ENCODE measurements at places on chromosomes 1 and 21. TPM values are rescaled to one million over a fixed set of nuclear protein-coding genes. Genes with fewer than 3 reads are reported as not detected.

- no peak for DNase-seq
Measured at GRCh38 chr1:156128654-156129597, 14.4 kb downstream of the LMNA start.

- DNase-seq, result no peak
Measured at GRCh38 chr1:202805886-202806844, 2.1 kb downstream of the KDM5B start.

DNA sequence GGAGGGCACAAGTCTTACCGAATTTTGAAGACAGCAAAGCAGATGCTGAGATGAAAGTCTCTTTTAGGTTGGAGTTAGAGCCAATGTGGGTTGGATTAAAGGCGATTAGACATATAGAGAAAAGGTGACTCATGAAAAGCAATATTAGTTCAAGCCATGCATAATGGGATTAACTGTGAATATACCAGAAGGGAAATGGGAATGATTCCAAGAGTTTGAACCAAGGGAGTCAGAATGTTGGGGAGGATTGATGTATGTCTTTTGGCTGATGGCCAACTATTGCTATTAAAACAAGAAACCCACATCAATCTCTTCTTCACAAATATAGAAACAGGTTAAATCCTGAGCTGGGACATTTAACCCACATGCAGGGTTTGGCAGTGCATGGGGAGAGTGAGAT, 1.2 kb downstream of the HMGCS2 start:
- DNase-seq, result no peak

DNA sequence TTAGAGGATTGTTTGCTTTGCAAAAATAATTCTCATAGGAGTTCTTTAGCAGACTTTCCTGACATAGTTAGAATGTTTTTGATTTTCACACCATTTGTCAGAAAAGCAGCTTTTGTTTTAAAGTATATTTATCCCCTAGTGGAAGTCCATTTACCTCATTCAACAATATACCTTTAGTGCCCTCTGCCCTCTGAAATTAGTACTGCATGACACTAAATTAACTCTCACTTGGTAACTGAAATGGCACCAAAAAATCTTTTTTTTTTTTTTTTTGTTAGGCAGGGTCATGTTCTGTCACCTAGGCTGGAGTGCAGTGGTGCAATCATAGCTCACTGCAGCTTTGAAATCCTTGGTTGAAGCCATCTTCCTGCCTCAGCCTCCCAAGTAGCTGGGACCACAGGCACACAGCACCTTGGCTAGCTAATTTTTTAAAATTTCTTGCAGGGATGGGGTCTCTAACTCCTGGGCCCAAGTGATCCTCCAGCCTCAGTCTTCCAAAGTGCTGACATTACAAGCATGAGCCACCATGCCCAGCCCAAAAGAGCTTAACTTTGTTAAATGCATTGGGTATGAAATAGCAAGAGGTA, 13.6 kb downstream of the LRRC42 start:
- DNase-seq, result no peak

GRCh38 chr1:15951341-15952153, 24.4 kb downstream of the ZBTB17 start:
- DNase-seq, result no peak

DNA sequence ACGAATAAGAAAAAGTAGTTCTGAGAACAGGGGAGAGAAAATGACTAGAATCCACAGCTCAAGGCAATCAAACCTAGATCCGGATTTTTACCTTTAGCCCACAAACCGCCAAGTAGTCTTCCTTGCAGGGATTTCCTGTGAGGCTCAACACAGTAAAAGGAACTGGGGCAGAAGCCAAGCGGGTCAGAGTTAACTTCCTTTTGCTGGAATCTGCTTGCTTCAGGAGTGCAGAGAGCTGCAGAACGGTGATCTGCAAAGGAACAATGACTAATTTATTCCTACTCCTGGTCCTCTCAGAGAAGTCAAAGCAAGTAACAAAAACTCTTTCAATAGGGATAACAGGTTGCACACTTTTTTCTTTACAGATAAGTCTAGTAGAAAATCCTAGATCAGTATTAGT, 53.4 kb downstream of the UBR4 start:
- no peak for DNase-seq

- no peak for DNase-seq
Measured at GRCh38 chr1:62024690-62025089, 170.0 kb upstream of the L1TD1 start.

DNA sequence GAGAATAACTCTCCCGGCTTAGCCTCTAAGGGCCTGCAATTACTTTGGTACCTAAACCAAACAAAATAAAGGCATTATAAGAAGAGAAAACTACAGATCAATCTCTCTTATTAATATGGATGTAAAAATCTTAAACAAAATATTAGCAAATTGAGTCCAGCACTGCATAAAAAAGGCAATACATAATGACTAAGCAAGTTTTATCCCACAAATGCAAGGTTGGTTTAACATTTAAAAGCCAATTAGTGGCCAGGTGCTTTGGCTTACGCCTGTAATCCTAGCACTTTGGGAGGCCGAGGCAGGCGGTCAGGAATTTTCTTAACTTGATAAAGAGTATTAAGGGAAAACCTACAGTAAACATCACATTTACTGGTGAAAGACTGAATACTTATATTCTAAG, 67.1 kb upstream of the MAB21L3 start:
- DNase-seq, result no peak

DNA sequence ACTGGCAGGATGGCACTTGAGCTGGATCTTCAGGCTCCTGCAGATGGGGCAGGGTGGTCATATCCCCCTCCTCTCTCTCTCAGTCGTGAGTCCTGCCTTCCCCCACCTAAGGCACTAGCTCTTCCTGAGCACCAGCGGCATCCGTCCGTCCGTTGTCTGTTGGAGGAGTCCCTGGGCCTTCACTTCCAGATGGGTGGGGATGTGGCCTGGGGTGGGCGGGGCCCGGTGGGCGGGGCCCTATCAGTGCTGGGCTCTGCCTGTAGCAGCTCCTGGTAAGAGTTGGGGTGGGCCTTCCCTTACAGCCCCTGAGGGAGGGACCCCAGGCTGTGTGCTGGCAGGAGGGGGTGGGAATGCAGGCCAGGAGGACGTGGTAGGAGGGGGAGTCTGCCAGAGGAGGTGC, 10.3 kb downstream of the LDLRAD2 start:
- DNase-seq, result no peak

DNA sequence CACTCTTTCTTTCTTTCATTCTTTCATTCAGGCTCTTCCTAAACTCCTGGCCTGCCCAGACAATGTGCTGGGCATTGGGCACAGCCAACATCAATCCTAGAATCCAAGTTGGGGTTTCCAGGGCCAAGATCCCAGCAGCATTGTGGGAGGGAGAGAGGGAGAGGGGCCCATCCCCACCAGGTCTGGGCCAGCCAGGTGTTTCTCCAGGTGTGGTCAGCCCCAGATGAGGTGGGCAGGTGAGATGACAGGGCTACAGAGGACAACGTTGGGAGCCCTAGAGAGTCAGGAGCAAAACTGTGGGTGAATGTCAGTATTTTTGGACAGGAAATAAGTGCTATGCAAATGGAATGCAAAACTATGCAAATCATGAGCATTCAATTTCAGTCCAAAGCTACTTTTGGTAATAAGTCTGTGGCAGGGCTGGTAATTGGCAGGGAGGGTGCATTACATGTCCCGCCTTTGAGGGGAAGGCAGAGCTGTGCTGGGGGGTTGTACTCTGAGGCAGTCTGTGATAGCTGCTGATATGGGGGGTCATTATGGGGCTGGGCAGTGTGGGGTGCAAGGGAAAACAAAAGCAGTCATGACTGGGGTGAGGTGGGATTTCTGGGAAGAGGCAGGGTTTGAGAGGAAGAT, 139.9 kb upstream of the IGSF21 start:
- DNase-seq, result no peak

GRCh38 chr21:37032877-37033471, 26.5 kb downstream of the RIPPLY3 start:
- no peak for DNase-seq

GRCh38 chr1:233362743-233363142, 35.2 kb downstream of the MAP3K21 start:
- no peak for DNase-seq

GRCh38 chr1:4689271-4689935, 35.0 kb downstream of the AJAP1 start:
- no peak for DNase-seq

- no peak for DNase-seq
Measured at GRCh38 chr1:67041841-67042503, 12.0 kb downstream of the SLC35D1 start.

DNA sequence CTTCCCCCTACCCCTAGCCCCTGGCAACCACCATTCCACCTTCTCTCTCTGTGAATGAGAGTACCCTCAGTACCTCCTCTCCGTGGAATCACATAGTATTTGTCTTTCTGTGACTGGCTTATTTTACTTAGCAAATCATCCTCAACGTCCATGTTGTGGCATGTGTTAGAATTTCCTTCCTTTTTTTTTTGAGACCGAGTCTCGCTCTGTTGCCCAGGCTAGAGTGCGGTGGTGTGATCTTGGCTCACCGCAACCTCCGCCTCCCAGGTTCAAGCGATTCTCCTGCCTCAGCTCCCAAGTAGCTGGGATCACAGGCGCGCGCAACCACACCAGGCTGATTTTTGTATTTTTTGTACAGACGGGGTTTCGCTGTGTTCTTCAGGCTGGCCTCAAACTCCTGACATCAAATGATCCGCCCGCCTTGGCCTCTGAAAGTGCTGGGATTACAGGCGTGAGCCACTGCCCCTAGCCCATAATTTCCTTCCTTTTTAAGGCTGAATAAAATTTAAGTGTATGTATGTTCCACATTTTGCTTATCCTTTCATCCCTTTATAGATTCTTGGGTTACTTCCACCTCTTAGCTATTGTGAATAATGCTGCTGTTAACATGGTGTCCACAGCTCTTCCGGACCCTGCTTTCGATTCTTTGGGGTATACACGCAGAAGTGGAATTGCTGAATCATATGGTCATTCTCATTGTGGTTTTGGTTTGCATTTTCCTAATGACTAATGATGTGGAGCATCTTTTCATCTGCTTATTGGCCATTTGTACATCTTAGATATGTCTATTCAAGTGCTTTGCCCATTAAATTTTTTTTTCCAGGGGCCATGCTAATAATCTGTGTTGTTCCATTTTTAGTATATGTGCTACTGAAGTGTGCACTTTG, 32.3 kb downstream of the ERRFI1 start:
- no peak for DNase-seq

DNA sequence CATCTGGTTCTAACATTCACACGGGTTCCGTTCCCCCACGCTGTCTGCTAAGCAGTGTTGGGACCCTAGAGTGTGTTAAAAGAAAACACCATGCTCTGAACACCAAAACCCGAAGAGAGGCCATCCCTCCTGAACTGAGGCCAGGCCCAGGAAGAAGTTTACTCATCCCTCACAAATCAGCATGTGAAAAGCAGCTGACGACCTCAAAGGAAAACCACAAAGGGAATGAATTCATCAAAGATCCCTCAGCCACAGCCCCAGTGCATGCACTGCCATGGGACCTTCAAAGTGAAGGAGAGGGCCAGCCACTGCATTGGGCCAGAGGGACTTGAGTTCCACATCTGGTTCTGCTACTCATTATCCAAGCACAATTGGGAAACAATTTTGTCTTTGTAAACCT, 7.0 kb upstream of the PSEN2 start:
- DNase-seq, result no peak

DNA sequence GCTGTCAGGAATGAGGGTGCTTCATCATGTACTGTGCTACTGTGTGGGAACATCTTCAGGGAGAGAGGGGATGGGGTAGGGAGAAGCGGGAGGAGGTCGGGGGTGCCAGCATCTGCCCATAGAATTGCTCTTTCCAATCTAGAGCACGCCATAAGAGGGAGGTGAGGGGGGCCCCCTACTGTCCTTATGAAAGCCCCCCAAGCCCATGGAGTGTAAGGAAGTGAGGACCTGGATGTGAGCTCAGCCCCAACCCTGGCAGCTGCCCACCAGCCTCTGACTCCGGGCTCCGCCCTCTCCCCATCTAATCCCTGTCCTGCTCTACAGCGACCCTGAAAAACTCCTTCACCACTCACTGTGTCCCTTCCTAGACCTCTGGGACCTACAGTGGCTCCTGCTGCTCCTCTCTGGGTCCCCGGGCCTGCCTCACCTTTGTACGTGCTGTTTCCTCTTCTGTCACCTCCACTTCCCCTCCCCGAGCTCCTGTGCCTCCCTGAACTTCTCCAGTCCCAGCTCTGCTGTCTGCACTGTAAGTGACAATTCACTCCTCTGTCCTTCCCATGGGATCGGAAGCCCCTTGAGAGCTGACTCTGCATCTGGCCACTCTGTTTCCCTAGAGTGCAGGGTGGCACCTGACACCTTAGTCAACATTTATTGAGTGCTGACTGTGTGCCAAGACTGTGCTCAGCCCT, 269.4 kb downstream of the PTPRU start:
- DNase-seq, result peak; percentile 11

DNA sequence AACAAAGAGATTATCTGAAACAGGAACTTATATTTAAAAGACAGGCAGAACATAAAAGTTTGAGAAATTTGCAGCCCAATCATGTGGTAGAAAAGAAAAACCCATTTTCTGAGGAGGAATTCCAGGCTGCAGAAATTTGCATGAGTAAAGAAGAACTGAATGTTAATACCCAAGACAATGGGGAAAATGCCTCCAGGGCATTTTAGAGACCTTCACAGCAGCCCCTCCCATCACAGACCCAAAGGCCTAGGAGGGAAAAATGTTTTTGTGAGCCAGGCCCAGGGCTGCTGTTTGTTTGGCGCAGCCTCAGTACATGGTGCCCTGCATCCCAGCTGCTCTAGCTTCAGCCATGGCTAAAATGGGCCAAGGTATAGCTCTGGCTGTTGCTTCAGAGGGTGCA, 554.3 kb upstream of the CHRM3 start:
- no peak for DNase-seq

GRCh38 chr1:111628153-111628552, 8.6 kb downstream of the RAP1A start:
- DNase-seq, result no peak

GRCh38 chr1:153852170-153852569, 70.6 kb downstream of the GATAD2B start:
- DNase-seq, result no peak

DNA sequence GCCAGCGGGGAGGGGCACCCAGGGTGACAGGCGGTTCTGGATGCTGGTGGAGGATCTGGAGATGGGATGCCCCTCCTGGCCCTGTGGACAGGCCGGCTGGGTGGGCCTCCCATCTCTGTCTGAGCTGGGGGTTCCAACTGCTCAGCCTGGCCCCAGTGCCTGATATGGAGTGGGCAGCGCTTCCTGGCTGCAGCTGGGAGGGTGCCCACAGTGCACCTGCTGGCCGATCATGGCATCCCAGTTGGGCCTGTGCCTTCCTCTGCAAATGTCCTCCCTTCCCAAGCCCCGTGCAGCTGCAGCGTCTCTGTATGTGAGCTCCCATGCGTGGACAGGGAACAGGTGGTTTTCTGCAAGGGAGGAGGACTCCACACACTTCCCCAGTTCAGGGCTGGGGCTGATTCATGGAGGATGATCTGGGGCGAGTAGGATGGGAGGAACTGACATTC, 2.1 kb downstream of the PFKL start:
- DNase-seq, result peak; percentile 64

- no peak for DNase-seq
Measured at GRCh38 chr1:45477646-45478045, 13.3 kb downstream of the TESK2 start.

GRCh38 chr1:236133802-236134201, 8.5 kb upstream of the GPR137B start:
- DNase-seq, result no peak

TXLNA gene
- 39.3 TPM for total RNA-seq

TOR1AIP2 gene
- total RNA-seq, result 68.8 TPM

PDPN gene
- total RNA-seq, result 9.2 TPM

CRYBG2 gene
- not detected for total RNA-seq

CHIT1 gene
- total RNA-seq, result 2.4 TPM

PPM1J gene
- total RNA-seq, result 3.5 TPM

BRDT gene
- not detected for total RNA-seq

TMEM63A gene
- 215 TPM for total RNA-seq

TAF13 gene
- 54.4 TPM for total RNA-seq

LPAR3 gene
- 3.7 TPM for total RNA-seq

SELP gene
- 0.29 TPM for total RNA-seq

LCE1F gene
- not detected for total RNA-seq

IL19 gene
- not detected for total RNA-seq

All from dorsolateral prefrontal cortex (tissue), 122 donors.